ENCODE measurements at places on chromosomes 5 and 9. TPM values are rescaled to one million over a fixed set of nuclear protein-coding genes. Genes with fewer than 3 reads are reported as not detected.
A peak's percentile ranks its signal among the peaks of the same experiment; 100 is the strongest.

GRCh38 chr9:138104251-138105122 is 226.9 kb downstream of the CACNA1B start:
- no peaks in the 10 kb centered on the region for H3K36me3 ChIP-seq
- no peak for DNase-seq
- H3K4me3 ChIP-seq, result no peak overlapping the region
- H3K4me1 ChIP-seq, result peaks cover 3% of the 10 kb centered on the region

CEMIP2 gene
- total RNA-seq, result 111 TPM

TRIM36 gene
- total RNA-seq, result 1.3 TPM

C9 gene
- total RNA-seq, result not detected

DNA sequence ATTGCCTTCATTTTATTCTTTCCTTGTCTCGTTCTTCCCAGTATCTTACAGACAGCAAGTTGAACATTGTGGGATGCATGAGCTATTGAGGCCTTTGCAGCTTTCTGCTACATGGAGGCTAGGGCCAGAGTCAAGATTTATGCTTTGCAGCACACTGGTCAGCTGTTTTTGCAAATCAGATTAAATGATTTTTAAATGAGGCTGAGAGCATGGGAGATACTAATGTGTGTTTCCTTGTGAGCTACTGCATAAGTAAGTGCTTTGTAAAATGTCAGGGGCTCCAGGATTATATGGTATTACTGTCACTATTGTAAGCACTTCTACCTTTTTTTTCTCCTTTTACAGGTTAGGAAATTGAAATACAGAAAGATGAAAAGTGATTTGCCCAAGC is 111.0 kb upstream of the CDKN2B start:
- H3K36me3 ChIP-seq, result peaks cover 16% of the 10 kb centered on the region
- no peak overlapping the region for H3K4me3 ChIP-seq
- no peaks in the 10 kb centered on the region for H3K27me3 ChIP-seq
- H3K27ac ChIP-seq, result no peak overlapping the region
- H3K4me1 ChIP-seq, result peaks cover 50% of the 10 kb centered on the region

DNA sequence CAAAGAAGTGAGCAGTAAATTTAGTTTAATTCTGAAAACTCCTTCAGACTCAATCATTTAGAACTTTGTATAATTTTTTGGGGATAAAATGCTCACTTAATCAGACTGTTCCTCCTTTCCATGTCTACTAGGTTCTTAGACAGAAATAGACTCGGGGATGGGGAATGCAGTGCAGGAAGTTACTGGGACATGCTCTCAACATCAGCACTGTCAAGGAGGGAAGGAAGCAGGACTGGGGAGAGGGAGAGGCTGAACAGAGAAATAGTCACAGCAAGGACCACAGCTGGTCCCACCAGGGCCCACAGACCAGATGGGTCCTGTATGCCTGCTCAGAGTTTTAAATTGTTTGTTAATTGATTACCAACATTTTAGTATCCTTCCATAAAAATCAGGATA is 310.1 kb upstream of the MSX2 start:
- peaks cover 58% of the 10 kb centered on the region for H3K4me1 ChIP-seq
- H3K27me3 ChIP-seq, result no peaks in the 10 kb centered on the region
- no peak for DNase-seq
- peak overlapping the region; percentile 58 for H3K27ac ChIP-seq
- no peak overlapping the region for H3K4me3 ChIP-seq
- no peaks in the 10 kb centered on the region for H3K36me3 ChIP-seq

DNA sequence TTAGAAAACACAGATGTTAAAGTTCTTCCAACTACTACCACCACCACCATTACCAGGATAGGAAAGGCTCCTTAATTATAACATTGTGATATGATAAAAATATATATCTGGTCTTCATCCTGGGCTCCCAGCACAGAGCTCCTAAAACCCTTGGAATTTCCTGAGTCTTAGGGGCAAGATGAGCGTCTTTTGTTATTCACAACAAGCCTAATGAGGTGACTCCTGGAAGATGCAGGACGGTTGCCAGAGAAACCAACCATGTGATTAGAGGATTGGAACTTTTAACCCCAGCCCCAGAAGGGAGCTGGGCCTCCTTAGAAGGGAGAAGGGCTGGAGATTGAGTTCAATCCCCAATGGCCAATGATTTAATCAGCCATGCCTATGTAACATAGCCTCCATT is 148.0 kb upstream of the ADRA1B start:
- peak overlapping the region; percentile 3 for H3K27ac ChIP-seq
- DNase-seq, result no peak
- peaks cover 25% of the 10 kb centered on the region for H3K4me1 ChIP-seq
- H3K27me3 ChIP-seq, result no peaks in the 10 kb centered on the region
- H3K4me3 ChIP-seq, result no peak overlapping the region
- H3K36me3 ChIP-seq, result no peaks in the 10 kb centered on the region

DNA sequence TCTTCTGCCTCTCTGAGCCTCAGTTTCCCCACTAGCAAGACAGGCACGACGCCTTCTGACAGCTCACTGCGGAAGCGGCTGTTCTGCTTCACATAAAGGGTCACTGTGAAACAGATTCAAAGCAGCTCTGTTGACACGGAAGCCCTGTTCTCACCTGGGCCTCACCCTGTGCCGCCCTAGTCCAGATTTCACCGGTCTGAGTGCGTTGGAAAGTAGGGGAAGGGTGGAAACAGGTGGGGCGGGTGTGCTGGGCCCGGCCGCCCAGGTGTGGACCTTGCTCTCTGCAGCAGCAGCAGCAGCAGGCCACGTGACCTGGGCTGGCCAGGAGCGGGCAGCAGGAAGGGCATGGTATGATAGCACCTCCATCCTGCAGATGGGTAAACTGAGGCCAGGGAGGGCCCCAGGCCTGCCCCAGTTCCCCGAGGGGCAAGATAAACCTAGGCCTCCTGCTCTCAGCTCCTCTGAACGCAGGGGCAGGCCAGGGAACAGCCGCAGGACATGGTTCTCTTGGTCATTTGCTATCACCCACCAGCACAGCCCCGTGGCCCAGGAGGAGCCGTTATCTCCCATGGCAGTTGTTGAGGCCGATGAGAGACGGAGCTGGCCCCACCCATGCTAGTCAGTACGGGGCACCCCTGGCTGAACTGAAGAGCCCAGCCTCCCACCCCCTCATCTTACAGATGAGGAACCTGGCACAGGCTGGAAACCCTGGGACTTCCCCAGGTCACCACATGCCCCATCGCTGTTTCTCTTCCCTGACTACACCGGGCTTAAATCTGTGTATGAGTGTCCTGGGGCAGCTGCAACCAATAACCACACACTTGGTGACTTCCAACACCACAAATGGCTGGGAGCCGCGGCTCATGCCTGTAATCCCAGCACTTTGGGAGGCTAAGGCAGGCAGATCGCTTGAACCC is 12.1 kb downstream of the PTGES2 start:
- H3K27ac ChIP-seq, result no peak overlapping the region
- H3K27me3 ChIP-seq, result no peaks in the 10 kb centered on the region
- H3K36me3 ChIP-seq, result peaks cover 6% of the 10 kb centered on the region
- H3K4me3 ChIP-seq, result no peak overlapping the region
- peaks cover 3% of the 10 kb centered on the region for H3K4me1 ChIP-seq
- no peak for DNase-seq

PARP8 gene
- 27.0 TPM for total RNA-seq

DNA sequence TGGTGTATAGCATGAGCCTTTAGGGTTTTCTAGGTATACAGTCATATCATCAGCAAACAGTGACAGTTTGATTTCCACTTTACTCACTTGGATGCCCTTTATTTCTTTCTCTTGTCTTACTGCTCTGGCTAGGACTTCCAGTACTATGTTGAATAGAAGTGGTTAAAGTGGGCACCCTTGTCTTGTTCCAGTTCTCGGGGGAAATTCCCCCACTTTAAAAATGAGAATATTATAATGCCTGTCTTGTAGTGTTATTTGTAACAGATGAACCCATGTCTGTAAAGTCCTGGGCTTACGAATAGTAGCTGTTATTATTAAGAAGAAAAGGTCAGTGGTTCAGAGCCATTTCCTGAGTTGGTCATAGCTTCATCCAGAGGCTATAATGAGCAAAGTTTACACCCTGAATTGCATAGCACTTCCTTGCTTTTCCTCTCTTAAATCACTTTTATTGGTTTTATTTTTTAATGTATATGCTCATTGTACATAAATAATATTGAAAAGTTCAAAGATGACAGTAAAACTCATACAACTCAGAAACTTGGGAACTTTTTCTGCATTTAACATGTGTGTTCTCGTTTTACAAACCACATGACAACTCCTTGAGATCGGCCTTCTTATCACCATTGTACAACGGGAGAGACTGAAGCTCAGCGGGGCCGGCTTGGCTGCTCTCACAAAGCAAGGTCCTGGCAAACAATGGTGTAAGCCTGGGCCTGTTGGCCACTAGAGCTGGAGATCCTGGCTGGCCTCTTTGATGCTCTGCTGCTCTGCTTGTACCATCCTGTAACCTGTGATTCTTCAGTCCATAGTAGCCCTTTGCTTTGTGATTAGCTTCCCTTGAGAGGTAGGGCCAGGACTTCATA is 85.2 kb downstream of the CYFIP2 start:
- peaks cover 25% of the 10 kb centered on the region for H3K36me3 ChIP-seq
- peaks cover 2% of the 10 kb centered on the region for H3K4me1 ChIP-seq
- no peak overlapping the region for H3K27ac ChIP-seq

GRCh38 chr5:32541241-32541640 is 44.1 kb upstream of the SUB1 start:
- H3K4me1 ChIP-seq, result no peaks in the 10 kb centered on the region
- H3K27me3 ChIP-seq, result no peaks in the 10 kb centered on the region
- H3K36me3 ChIP-seq, result no peaks in the 10 kb centered on the region
- no peak overlapping the region for H3K27ac ChIP-seq
- no peak overlapping the region for H3K4me3 ChIP-seq
- DNase-seq, result no peak

DNA sequence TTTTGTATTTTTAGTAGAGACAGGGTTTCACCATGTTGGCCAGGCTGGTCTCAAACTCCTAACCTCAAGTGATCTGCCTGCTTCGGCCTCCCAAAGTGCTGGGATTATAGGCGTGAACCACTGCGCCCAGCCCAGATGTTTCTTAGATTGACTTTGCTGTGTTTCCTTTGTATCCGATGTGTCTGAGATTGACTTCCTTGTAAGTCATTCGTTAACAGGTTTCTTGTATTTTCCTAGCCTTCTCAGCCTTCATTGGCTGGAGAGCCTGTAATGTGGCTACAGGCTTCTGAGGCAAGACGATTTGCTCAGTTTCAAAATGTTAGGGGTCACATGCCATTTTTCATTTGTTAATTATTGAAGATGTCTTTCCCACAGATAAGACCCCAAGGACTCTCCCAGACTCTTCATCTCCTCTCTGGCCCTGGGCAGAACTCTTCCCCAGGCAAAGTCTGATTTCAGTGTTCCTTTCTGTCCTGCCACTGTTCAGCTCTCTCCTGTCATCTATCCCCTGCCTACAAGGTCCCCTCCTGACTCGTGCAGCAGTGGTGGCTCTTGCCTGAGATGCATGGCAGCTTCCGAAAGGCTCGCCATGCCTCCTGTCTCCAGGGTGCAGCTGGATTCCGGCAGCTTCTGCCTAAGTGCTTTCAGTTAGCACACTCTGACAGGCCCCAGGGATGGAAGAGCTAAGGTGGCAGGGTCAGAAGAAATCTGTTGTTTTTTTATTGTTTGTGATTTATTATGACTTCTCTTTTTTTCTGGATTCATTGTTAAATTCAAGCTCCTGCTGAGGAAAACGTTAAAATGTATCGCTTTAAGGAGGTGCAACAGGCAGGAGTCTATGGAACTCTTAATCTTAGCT is 206.4 kb downstream of the AOPEP start:
- peak overlapping the region; percentile 45 for H3K27ac ChIP-seq
- DNase-seq, result no peak
- no peak overlapping the region for H3K4me3 ChIP-seq
- peaks cover 24% of the 10 kb centered on the region for H3K4me1 ChIP-seq
- no peaks in the 10 kb centered on the region for H3K27me3 ChIP-seq

GRCh38 chr5:156328766-156329165 is 1.8 kb downstream of the SGCD start:
- H3K27ac ChIP-seq, result no peak overlapping the region
- H3K36me3 ChIP-seq, result no peaks in the 10 kb centered on the region
- peaks cover 10% of the 10 kb centered on the region for H3K27me3 ChIP-seq
- no peak for DNase-seq
- H3K4me1 ChIP-seq, result peaks cover 19% of the 10 kb centered on the region

DNA sequence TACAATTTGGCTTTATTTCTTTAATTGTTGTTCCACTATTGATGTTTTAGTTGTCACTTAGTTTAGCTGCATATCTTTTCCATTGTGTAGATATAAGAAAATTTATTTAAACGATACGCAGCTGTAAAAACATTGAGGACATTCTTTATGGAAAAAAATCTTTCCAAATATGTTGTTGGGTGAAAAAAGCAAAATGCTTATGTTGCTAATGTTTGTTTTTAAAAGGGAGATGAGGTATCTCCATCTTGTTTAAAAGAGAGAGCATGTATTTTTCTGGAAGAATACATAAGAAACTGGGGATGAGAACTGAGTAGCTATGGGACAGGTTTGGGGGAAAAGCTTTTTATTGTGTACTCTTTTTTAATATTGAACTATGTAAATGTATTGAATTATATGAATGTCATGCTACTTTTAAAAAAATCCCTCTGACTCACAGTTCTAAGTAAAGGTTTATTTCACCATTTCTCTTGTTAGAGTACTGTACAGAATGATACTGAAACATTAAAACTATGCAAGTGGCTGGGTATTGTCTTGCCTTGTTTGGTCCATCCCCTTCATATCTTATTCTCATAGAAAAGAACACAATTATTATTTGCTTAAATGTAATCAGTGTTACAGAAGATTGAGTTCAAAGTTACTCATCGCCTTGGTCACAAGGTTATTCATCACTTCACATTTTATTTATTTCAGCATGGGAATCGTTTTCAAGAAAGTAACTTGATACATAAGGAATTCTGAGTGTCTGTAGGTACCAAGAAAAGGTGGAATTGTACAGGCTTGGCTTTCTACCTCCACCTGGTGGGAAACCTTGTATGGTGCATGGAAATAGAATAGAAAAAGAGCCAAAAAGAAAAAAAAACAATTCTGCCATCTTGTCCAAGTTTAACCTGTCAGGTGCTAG is 85.8 kb downstream of the RIC1 start:
- no peaks in the 10 kb centered on the region for H3K27me3 ChIP-seq
- DNase-seq, result no peak
- peak overlapping the region; percentile 16 for H3K27ac ChIP-seq
- no peak overlapping the region for H3K4me3 ChIP-seq

GRCh38 chr5:177134697-177135225 is 1.2 kb downstream of the NSD1 start:
- H3K36me3 ChIP-seq, result peaks cover 17% of the 10 kb centered on the region
- peak overlapping the region; percentile 96 for H3K27ac ChIP-seq
- H3K4me1 ChIP-seq, result peaks cover 28% of the 10 kb centered on the region
- DNase-seq, result no peak

- peaks cover 3% of the 10 kb centered on the region for H3K27me3 ChIP-seq
- no peak for DNase-seq
- H3K36me3 ChIP-seq, result no peaks in the 10 kb centered on the region
- no peak overlapping the region for H3K27ac ChIP-seq
Measured at GRCh38 chr9:127723444-127723843, 7.6 kb downstream of the TTC16 start.

KCNIP1 gene
- 2.3 TPM for total RNA-seq

SEC61B gene
- 130 TPM for total RNA-seq

GRCh38 chr9:91119142-91119541 is 242.6 kb downstream of the AUH start:
- peak overlapping the region; percentile 52 for H3K4me3 ChIP-seq
- H3K4me1 ChIP-seq, result peaks cover 26% of the 10 kb centered on the region
- DNase-seq, result no peak
- no peaks in the 10 kb centered on the region for H3K27me3 ChIP-seq
- peak overlapping the region; percentile 48 for H3K27ac ChIP-seq
- peaks cover 5% of the 10 kb centered on the region for H3K36me3 ChIP-seq

PANK3 gene
- total RNA-seq, result 90.7 TPM
